Glomerular endothelial cell (primary cell): ENCODE measurements at places on chromosomes 16 and 17. TPM values are rescaled to one million over a fixed set of nuclear protein-coding genes. Genes with fewer than 3 reads are reported as not detected.
A peak's percentile ranks its signal among the peaks of the same experiment; 100 is the strongest.

SLFN14 gene
- 0.18 TPM in 1 of 2 replicates, not detected in the other for total RNA-seq

MYCBPAP gene
- 0.23 and 1.6 TPM in 2 replicates for total RNA-seq

GRCh38 chr16:18060351-18060750 lies 276.2 kb downstream of the NPIPA8 start:
- no peak for DNase-seq

DNA sequence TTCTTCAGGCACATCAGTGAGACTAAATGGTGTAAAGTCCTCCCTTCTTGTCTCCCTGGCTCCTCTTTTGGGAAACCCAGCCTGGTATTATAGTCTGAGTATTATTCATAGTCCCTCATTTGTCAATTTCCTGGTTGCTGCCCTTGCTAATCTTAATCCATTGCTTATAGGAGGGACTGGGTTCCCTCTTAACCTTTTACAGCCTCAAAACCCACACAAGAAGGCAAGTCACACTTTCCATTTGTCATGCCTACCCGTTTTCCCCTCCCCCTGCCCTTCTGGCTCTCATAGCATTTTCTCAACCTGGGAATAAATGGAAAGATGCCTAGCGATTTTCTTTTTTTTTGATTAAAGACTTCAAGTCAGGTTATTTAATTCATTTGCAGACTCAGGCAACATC lies 124.8 kb downstream of the MAP2K6 start:
- no peak for DNase-seq

- DNase-seq, result no peak
These were observed 18.8 kb downstream of the GSE1 start for GRCh38 chr16:85631802-85632393.

DNA sequence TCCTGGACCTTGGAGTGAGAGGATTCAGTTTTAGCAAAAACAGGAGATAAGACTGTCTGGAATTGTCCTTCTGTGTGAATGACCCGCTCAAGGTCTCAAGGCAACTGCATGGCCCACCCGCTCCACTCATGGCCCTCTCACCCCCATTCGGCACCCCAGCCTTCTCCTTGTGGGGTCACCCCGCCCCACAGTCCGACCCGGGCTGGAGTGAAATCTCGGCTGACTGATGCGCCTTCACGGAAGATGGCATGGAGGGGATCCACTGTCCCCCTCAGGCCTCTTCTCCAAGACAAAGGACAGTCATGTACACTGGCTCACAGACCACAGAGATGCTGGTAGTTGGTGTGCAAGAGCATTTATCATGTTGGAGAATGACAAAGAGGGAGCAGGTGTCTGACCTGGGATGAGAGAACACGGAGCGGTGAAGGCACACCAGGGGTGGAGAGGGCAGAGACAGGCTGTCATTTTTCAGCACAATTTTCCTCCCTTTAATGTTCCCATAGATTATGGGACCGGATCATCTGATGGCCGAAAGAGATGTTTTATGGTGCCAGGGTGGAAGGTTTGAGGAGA lies 391.9 kb upstream of the TNRC6C start:
- DNase-seq, result no peak

KRT34 gene
- total RNA-seq, result 0.35 TPM in 1 of 2 replicates, not detected in the other

KRTAP4-6 gene
- not detected in 2 replicates for total RNA-seq

GRCh38 chr16:14522671-14523070 lies 107.4 kb downstream of the PARN start:
- DNase-seq, result no peak

DNA sequence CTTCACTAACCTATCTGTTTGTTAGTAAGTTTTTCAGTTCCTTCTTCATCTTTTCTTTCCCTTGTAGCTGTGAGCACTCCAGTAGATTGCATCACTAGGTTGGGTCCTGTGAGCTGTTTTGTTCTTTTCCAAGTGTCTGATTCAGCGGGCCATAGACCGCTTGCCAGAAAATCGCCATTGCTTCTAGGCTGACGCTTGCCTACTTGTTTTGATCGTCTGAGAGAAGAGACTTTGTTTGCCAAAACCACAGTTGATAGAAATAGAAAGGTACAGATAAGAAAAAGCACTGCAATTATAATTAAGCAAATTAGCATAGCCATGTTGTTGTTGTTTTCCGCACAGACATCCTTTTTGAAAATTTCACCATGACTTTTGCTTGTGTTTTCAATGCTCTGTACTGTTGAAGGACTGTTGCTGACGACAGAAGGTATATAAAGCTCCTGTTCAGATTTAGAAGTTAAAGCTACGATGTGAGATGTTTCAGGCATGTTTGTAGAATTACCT lies 3.1 kb downstream of the EVI2A start:
- no peak for DNase-seq

- peak; percentile 25 for DNase-seq
These were observed 16.0 kb downstream of the NDUFAF8 start for GRCh38 chr17:81254955-81255717.

GRCh38 chr16:54934481-54935265 lies 4.0 kb downstream of the IRX5 start:
- no peak for DNase-seq

- DNase-seq, result peak; percentile 57
These were observed 330.0 kb upstream of the PMFBP1 start for GRCh38 chr16:72501739-72502593.

DNA sequence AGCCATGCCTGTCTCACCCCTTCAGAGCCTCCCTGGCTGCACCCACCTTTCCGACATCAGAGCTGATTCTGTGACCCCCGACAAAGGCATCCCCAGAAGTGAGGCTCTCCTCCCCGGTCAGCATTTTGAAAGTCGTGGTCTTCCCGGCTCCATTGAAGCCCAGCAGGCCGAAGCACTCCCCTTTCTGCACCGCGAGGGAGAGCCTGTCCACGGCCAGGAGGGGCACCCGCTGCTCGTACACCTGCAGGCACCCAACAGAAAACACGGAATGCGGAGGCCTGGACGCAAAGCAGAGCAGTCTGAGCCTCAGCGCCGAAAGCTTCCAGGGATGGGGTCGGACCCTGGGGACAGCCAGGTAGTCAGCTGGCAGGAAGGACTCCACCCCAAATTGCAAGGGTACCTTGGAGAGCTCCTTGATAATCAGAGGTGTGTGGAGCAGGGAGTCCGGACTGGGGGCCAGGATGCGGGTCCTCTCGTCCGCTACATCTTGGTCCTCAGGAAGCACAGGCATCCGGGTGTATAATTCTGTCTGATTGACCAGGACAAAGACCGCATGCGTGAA lies 13.1 kb upstream of the RNPS1 start:
- no peak for DNase-seq

DNA sequence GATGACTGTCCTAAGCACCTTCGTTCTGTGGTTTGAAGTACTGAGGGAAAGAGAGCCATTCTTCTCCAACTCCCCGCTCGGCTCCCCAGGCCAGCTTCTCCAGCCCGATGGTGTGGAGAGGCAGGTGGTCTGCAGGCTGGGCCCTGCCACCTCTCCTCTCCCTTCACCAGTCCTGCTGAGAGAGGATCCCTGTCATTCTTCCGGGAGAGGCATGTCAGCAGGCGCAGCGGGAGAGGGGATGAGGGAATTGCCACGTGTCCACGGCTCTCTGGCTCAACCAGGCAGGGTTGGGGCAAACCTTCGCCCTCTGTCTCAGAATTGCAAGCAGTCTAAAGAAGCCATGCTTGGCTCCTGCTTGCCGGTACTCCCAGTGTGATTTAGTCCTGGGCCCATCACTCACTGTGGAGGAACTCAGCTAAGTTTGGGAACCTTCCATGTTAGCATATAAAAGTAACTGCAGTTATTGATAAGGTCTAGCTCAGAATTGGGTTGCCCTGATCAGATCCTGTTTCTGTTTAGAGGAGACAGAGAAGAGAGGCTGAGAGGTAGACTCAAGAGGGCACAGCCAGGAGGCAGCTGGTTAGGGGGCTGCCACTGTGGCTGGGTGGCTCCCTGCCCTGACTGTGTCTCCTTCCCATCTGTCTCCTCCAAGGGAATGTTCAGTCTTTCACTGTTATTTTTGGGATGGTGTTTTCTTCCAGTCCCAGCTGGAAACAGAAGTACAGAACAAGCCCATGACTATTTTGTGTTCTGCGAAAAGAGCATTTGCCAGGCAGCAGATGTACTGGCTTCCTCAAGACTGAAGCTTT lies 17.4 kb downstream of the HS3ST3B1 start:
- DNase-seq, result no peak
